ENCODE measurements at places on chromosomes 3 and 15.

- DNase-seq: no peak
Observed at GRCh38 chr3:88211096-88211890, 61.5 kb downstream of the C3orf38 start.

GRCh38 chr3:129552287-129553050 is 9.5 kb downstream of the H1-8 start:
- DNase-seq: no peak

DNA sequence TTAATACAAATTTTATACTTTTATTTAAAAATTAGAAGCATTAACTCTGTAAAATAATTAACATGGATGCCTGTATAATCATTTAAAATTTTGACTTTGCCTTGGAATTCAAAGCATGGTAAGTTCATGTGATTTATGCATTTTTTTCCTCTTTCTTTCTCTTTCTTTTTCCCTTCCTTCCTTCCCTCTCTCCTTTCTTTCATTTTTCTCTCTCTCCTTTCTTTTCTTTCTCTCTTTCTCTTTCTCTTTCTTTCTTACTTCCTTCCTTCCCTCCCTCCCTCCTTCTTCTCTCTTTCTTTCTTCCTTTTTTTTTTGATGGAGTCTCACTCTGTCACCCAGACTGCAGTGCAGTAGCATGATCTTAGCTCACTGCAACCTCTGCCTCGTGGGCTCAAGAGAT is 53.8 kb upstream of the P3H2 start:
- no peak for DNase-seq

GRCh38 chr3:121152573-121152972 is 244.6 kb downstream of the STXBP5L start:
- DNase-seq: no peak
